ENCODE measurements at places on chromosomes 1 and 21. TPM values are rescaled to one million over a fixed set of nuclear protein-coding genes. Genes with fewer than 3 reads are reported as not detected.
A peak's percentile ranks its signal among the peaks of the same experiment; 100 is the strongest.

DNA sequence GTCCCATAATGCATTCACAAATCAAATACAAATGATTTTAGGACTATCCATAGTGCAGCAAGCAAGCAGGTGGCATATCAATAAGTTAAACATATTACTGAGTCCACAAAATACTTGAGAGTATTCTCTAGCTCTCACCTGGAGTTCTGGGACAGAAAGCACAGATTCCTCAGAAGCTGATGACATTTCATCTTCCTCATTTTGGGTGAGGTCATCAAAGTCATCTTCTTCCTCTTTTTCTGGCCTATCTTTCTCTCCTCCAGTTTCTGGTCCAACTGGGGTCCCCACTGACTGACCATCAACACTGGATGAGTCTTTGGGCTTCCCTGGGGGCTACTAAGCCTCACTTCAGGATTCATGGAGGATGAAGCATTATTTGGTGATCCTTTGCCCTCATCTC lies 38.9 kb downstream of the YY1AP1 start:
- no peak for DNase-seq

UBE2U gene
- total RNA-seq = not detected

RGS13 gene
- not detected for total RNA-seq

LCE2B gene
- not detected for total RNA-seq

GRCh38 chr1:101257500-101258325 lies 20.9 kb downstream of the S1PR1 start:
- peak; percentile 37 for DNase-seq

ESRRG gene
- total RNA-seq = 1.0 TPM
